ENCODE measurements at places on chromosomes 6 and 20.

GRCh38 chr6:169868458-169868857 lies 117.0 kb downstream of the ERMARD start:
- peak; percentile 83 for DNase-seq

GRCh38 chr20:57980506-57980905 lies 247.9 kb downstream of the ANKRD60 start:
- DNase-seq = no peak

GRCh38 chr6:119887666-119888065 lies 538.1 kb upstream of the MAN1A1 start:
- DNase-seq = no peak

DNA sequence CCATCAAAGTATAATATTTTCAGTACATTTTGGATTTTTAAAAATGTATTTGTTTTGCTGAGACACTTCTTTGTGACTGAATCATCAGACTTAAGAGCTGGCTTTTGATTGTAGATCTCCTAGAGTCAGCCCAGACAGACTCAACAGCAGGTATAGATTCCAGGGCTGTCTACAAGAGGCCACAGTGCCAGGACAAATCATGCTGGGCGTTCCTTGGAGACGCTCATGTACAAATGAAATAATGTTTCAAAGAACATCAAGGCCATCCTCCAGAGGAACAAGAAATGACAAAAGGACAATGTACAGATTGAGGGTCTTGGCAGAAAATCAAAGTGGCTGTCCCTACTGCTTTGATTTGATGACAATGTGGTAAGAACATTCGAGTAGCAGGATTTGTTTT lies 369.3 kb downstream of the GRIK2 start:
- no peak for DNase-seq

DNA sequence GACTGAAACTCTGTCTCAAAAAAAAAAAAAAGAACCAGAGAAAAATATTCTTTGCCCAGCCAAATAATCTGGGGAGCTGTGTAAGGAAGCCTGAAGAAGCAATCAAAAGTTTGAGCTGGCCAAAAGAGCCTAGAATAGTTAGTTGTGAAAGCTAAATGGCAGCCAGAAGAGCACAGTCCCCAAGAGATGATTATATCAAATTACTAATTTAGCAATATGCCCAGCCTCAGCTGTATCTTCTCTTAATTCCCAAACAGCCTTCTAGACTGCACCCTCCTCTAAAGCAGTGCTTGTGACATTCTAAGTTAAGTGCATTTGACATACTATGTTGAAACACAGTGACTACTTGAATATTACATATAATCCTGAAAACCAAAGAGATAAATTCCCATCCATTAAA lies 38.9 kb downstream of the CDK19 start:
- DNase-seq = no peak

- DNase-seq = no peak
Observed at GRCh38 chr6:140441256-140441655, 1066.8 kb upstream of the CITED2 start.

DNA sequence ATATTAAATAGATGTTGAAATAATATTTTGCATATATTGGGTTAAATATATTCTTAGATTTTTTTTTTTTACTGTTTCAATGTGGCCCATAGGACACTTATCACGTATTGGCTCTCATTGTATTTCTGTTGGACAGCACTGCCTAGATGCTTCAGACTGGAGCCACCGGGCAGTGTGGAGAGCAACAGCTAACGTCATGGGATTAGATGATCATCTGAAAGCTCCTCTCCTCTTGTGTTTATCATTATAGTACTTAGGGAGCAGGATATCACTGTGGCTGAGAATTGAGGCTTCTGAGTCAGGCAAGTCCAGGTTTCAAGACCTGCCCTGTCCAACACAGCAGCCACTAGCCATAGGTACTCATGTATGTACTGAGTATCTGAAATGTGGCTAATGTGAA lies 87.4 kb downstream of the ZHX3 start:
- no peak for DNase-seq

DNA sequence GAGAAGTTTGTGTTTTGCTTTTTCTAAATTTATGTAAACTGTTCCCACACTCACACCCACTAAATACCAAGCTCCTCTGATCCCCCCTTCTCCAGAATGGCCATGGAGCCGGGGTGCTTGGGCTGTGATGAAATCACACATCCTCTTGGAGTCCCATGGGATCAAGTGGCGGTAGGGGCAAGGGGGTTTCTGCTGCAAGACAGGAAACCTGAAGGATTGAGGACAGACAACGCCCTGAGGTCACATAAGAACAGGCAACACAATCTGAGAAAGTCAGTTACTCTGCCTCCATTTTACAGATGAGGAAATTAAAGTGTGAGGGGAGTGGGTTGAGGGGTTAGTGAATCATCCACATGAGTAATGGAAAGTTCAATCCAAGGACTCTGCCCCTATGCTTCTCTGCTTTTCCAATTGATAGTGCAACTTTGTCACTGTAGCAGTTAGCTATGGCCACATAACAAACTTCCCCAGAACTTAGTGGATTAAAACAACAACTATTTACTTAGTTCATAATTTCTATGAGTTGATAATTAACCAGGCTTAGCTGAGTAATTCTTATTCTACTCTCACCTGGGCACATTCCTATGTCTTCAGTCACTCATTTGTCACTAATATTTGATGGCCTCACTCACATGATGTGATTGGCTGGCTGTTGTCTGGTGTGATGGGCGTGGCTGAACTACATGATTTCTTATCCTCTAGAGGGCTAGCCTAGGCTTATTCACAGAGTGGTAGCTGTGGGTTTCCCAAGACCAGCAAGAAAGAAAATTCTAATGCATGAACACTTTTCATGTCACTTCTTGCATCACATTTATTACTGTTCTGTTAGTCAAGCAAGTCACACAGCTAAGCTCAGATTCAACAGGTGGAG lies 311.1 kb upstream of the RNF24 start:
- no peak for DNase-seq

- DNase-seq = no peak
Observed at GRCh38 chr6:17850281-17850680, 137.2 kb downstream of the KIF13A start.

DNA sequence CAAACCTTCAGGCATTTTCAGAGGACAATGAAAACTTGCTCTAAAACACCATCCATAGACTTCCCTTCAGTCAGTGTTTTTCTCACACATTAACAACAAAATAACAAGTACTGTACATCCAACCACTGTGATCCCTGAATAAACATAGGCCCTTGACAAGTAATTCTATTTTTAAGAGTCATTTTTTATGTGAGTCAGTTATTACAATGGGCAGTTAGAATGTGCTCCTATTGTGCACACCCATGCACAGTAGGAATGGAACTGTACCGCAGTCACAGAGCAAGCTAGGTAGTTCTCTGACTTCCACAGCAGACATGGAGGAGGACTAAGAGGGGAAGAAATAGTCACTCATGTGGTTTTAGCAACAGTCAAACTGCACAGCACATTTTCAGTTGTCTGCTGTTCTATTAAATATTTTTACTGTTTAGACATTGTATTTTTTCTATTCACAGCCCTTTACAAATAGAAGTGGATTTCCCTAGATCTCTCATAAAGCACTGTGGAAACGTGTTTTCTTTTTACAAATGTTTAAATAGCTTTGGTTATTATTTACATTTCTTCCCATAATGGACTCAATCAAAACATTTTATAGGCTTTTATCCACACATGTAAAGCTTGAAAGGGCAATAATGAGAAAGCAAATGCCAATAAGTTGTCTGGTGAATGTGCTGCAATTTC lies 100.4 kb downstream of the JAG1 start:
- DNase-seq = no peak
